ENCODE measurements at places on chromosomes 7 and 10.

DNA sequence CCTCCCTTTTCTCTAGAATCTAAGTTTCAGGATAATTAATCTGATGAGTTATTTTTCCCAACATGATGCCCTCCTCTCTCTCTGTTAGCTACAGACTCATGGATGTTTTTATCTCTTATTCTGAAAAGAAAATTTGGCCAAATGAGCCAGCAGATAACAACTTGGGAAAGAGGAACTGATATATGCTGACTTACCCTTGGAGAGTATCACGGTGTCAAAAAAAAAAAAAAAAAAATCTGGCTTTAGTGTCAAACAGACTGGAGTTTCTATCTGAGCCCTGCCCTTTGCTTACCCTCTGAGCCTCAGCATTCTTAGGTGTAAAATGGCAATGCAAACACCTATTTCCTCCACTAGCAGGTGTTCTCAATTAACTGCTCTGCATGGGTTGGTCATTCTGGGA, 190.4 kb downstream of the AHR start:
- no peak for DNase-seq

DNA sequence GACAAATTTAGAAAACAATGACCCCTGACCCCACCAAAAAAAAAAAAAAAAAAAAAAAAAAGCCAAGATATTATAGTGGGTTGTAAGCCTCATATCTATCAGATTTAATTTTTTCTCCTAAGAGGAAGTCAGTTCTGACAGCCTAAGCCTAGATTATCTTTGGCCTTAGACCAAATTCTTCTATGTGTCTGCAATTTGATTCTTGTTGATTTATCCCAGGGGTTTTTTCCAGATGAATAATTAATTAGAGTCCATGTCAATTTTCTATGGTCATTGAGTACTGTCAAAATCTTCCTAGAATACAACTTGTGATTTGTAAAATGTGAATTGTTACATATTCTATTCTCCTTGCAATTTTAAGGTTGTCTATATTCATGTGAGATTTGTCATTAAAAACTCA, 151.6 kb upstream of the CACNA2D1 start:
- no peak for DNase-seq

DNA sequence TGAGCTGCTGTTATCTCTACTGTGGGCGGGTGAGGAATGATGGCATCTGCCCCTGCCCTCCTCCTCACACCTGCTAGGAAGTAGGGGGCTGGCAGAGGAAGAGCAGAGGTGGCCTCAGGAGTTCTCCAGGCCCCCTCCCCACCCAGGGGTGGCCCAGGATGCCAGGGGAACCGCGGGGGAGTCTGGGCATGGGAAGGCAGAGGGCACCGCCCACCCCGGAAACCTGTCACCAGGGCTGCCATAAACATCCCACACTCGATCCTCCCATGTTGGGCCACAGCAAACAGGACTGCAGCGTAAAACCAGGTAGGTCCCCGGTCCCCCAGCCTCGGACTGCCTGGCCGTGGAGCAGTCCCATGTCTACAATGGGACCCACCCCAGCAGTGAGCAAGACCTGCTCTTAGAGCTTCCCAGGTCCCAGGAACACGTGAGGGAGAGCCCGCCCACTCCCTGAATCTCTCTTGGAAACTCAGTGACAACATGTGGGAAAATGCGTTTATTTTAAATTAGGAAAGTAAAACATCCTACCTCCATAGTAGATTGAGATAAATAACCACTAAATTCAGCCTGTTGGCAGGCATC, 23.4 kb downstream of the EBF3 start:
- no peak for DNase-seq

GRCh38 chr7:5231116-5231515, 41.1 kb downstream of the WIPI2 start:
- no peak for DNase-seq

GRCh38 chr7:29971566-29972314, 17.9 kb downstream of the SCRN1 start:
- no peak for DNase-seq

DNA sequence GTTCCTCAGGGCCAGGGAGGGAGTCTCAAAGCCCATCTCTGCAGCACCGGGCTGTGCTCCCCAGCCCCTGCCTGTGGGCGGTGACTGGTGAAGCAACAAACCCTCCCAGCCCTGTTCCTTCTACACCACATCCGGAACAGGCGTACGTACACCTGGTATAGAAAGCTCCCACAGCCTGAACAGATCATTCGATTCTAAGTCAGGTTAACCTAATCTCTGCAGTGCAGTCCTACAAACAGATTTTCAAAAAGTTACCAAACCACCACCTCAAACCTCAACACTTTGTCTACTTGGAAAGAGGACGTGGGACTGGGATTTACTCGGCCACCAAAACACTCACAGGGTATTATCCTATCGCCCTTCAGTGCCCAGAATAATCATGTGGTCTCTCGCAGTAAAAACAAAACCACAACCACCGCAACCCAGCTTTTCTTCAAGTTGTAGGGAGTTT, 238.4 kb downstream of the DIP2C start:
- DNase-seq, result no peak

All from frontal cortex (tissue), 4 donors.